ENCODE measurements at places on chromosomes 7 and 10.

GRCh38 chr10:113554214-113554613 lies 1.4 kb downstream of the HABP2 start:
- DNase-seq = no peak

DNA sequence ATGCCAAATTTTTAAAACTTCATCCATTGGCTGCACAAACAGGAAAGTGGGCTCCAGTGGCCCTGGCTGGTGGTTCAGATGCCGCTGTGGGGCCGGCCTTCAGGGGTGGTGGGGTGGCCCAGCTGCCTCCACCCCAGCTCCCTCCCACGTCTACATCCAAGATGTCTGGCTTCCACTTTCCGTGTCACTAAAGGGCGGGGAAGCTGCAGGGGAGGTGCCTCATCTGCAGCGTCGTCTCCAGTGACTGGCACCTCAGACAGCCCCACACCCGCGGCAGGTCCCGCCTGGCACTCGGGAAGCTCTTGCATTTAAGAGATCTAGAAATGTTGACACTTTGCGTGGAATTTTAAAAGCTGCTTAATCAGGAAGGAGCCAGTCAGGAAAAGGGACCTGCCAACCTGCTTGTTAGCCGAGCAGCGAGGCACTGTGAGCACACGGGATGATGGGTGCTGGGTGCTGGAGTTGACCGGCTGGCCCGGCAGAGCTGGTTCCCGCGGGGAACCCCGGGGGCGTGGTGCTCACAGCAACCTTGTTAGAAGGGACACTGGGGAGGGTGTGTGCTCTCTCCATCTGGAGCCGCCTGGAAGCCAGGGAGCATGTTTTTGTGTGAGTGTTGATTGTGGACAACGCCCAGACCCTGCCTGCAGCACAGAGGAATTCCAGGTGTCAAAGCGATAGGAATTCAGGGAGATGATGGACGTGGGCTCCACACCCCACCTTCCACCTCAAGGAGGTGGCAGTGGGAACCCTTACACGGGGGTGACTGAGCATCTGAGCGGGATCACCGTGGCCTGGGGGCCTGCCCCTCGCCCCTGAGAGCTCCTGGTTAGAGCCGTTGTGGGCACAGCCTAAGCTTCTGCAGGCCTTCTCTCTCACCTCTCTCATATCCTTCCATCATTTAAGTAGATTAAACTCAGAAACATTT lies 320.5 kb downstream of the PTPRN2 start:
- DNase-seq = no peak

GRCh38 chr10:84537447-84537931 lies 209.1 kb downstream of the CCSER2 start:
- DNase-seq = no peak

- no peak for DNase-seq
These were observed 45.7 kb downstream of the DYNC1I1 start for GRCh38 chr7:95817866-95818640.

- DNase-seq = no peak
These were observed 251.5 kb downstream of the ANKRD7 start for GRCh38 chr7:118476036-118476435.

DNA sequence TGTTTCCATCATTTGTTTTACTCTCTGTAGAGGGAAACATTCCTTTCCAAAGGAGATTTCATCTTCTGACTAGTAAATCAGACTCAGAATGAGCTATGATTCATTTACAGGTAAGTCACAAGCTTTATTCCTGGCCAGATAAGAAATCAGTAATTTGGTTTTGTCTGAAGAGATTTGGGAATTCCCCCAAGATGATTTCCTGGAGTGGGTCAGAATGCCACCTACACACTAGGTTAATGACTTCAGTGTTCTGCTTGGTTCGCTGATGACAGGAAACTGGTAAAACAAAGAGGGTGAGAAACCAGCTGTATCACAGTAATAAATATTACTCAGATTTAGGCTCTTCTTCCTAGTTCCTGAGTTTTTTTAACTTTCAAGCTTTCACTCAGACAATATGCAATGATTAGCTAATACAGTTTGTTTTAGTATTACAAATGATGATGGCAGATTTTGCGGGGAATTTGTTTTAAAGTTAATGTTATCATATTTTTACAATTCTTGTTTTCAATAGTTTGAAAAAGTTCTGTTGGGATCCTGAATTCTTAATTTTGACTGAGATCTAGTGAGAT lies 8.3 kb upstream of the ASZ1 start:
- DNase-seq = no peak

DNA sequence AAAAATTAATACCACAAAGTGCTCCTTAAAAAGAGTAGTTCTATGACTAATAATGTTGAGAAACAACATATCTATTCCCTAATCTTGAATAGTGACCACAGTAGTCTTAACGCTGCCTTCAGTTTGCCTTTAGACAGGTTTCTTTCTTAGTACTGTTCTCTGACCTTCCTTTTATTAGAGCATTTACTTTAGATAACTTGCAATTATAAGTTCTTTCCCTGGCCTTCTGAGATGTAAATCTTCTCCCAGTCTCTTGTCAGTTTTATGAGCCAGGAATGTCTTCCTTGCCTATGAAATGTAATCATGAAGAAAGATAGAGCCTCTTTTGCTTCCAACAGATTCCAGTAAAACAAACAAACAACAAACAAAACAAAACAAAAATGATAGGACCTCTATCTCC lies 1119.8 kb upstream of the LRRTM3 start:
- no peak for DNase-seq

DNA sequence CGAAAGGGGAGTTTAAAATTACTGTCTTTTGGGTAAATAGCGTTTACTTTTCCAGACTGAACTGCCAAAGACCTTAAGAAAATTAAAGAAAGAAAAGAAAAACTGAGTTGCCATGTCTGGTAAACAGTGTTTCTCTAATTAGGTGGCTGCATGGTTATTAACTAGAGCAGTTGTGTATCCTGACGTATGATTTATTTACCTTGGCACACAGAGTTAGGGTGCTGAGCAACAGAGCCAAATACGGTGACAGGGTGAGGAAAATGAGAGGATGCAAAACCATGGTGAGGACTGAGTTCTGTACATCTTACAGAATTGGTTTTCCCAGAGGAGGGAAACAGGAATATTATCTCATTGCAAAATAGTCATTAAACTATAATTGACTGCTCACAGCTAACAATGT lies 546.4 kb upstream of the FZD8 start:
- DNase-seq = no peak

- no peak for DNase-seq
These were observed 7.2 kb upstream of the LAMTOR4 start for GRCh38 chr7:100141555-100141949.

GRCh38 chr7:50068026-50068425 lies 25.0 kb downstream of the ZPBP start:
- no peak for DNase-seq

DNA sequence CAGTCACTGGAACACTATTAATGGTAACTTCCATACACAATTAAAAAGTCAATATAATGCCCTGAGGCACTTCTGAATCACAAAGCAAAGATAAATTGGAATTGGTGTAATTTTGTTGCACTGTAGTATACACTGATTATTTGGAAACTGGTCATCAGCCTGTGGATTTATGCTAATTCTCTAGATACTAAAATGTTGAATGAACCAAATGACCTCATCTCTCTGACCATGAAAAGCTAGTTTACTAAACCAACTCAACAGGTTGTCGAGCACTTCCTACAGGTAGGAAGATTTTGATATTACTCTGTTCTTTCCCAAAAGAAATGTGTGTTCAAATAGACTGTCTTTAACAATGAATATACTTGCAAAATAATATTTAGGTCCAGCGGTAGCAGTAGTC lies 5.3 kb downstream of the NRP1 start:
- no peak for DNase-seq

DNA sequence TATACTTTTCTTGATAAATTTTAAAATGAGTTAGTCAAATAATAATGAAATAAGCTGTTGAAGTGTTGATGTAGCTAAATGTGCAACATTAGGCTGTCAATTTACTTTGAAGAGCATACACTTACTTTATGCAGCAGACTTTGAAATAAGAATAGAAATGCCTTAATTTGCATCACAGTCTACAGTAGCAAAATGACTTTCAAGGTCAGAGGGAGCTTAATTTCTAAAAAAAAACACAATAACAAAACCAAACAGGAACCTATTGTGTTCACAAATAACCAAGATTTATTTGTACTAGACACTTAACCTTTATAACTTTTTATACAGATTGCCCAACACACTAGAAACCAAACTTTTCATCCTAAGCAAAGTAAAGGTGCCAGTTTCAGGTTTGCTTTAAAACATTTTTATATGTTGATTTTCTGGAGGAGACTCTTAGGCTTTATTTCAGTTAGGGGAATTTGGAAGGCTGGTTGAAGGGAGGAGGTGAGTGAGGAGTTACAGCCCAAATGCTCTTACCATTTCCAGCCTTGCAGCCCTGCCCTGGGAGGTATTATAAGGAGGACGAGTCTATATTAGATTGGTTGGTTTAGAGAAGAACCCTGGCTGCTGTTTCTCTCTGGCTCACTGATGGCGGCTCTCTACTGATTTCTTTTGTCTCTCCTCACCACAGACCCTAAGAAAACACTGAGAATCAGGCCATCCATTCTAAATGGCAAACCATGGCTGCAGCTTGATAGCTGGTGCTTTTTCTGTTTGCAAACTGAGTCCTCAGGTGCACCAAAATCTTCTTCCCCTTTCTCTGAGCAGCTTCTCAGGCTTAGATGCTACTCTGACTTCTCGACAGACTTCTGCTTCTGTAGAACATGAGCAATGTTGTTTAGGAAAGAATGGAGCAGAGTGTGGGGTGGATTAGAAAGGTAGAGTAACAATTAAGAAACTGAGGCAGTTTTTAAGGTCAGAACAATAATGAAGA lies 55.2 kb upstream of the RPA3 start:
- DNase-seq = no peak

- DNase-seq = no peak
These were observed 108.8 kb upstream of the FEZF1 start for GRCh38 chr7:122413339-122413738.

DNA sequence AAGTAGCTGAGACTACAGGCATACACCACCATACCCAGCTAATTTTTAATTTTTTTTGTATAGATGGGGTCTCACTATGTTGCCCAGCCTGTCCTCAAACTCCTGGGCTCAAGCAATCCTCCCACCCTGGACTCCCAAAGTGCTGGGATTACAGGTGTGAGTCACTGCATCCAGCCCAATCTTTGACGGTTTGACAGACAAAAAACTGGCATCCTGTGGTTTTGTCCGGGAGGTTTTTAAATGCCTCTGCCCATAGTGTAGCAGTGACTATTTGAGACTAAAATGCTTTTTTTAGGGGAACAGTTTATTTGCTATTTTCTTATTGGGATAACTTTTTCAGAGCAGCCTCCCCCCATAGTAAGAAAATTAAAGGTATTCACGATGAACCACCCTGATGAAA lies 523.7 kb upstream of the GALNT17 start:
- no peak for DNase-seq

DNA sequence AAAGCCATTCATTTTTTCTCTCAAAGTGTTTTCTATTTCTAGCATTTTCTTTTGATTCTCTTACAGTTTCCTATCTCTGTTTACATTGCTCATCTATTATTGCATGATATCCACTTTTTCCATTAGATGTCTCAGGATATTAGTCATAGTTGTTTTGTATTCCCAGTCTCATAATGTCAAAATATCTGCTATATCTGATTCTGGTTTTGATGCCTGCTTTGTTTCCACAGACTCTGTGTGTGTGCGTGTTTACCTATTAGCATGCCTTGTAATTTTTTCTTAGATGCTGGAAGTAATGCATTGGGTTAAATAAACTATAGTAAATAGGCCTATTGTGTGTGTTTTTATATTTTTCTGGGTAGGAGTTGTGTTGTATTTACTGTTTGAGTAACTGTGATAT lies 1126.3 kb downstream of the SORCS1 start:
- no peak for DNase-seq

DNA sequence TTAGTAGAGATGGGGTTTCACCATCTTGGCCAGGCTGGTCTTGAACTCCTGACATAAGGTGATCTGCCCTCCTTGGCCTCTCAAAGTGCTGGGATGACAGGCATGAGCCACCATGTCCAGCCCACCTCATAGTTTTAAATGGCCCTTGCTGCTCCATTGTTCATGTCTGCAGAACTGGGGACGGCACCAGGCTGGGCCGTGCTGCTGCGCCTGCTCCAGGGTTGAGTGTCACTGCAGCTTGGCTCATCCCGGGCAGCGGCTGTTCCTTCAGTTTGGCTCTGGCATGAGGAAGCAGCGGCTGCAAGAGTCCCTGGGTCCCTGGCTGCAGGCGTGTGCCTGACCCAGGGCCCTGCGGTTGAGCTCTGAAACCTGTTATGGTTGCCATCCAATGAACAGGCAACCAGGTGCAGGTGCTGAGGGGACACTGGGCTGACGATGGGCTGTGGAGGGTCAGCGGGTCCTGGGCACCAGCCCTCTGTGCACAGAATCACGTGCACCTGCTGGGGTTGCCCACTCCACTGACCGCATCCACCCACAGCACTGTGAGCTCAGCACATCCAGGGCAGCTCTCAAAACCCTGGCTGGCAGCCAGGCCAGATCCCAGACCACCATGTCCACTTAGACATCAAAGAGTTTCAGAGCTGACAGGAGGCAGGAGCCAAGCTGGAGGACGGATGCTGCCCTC lies 70.2 kb upstream of the PPP2R2D start:
- no peak for DNase-seq

DNA sequence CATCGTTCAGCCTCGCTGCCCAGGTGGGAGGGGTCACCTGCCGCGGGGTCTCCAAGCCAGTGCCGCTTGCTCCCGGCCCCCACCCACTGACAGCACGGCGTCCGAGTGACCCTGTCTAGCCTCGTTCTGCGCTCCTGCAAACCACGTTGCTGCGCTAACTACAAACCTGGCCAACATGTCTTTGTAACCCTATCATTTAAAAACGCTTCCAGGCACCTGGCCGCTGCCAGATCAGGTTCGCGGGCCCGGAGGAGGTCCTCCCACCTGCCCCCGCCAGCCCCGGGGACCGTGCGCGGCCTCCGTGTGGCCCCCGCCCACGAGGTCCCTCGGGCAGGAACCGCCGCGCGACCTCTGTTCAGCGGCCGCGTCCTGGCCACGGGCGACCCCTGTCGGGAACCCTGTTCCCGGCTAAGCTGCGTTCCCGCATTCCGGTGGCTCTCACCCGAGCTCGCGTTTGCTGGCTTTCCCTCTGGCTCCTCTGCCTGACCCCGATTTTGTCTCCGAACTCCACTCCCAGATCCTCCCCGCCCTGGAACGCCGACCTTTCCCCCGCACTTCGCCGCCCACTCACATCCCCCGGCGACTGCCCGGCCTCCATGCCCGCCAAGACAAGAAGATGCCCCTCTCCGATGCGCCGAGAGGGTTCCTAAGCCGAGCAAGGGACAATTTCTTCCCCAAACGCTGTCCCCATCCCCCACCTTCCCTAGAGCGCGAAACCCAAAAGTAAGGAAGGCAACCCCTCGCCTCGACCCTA lies 2.4 kb downstream of the SFMBT2 start:
- DNase-seq = no peak

DNA sequence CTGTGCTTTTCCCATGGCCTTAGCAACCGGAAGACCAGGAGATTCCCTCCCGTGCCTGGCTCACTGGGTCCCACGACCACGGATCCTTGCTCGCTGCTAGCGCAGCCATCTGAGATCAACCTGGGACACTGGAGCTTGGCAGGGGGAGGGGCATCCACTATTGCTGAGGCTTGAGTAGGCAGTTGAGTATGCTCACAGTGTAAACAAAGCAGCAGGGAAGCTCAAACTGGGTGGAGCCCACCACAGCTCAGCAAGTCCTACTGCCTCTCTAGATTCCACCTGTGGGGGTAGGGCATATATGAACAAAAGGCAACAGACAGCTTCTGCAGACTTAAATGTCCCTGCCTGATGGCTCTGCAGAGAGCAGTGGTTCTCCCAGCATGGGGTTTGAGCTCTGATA lies 697.0 kb downstream of the SORCS1 start:
- no peak for DNase-seq

Measured in SW 1271 (cell line).